HTR-8/SVneo (cell line): ENCODE measurements at places on chromosomes 12 and 14.

GRCh38 chr12:67482751-67483661 is 165.5 kb upstream of the DYRK2 start:
- peak; percentile 8 for DNase-seq

GRCh38 chr12:546920-547845 is 87.4 kb downstream of the B4GALNT3 start:
- DNase-seq: peak; percentile 89

GRCh38 chr12:11741434-11742092 is 92.1 kb downstream of the ETV6 start:
- DNase-seq: no peak

DNA sequence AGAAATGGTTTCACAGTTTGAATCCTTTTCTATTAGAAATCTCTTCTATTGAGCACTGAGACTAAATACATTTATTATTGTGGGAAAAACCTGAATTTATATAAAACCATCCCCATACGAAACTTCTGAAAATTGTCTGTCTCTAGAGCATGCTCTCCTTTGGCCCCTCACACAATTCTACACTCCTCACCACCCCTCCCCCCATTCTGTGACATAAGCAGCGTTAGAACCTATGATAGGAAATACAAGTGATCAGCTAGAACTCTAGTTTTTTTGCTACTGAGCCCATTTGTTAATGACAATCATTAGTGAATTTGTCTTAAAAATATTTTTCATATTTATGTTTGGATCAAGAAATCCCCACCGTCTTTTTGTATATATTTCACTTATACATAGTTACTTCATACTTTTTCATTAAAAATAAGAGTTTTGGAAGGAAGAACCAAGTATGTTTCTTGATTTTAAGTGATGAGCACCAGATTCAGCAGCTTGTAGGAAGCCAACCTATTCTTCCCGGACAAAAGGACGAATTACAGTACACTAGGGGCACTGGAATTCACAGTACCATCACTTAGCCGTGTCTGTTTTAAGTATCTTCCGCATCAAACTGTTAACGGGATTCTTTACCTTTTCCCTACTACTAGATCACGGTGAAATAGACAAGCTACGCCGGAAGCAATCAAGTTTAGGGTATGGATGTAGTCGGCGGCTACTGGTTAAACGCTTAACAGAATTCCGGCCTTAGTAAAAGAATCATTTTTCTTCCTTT is 724 bp downstream of the GTSF1 start:
- DNase-seq: no peak

DNA sequence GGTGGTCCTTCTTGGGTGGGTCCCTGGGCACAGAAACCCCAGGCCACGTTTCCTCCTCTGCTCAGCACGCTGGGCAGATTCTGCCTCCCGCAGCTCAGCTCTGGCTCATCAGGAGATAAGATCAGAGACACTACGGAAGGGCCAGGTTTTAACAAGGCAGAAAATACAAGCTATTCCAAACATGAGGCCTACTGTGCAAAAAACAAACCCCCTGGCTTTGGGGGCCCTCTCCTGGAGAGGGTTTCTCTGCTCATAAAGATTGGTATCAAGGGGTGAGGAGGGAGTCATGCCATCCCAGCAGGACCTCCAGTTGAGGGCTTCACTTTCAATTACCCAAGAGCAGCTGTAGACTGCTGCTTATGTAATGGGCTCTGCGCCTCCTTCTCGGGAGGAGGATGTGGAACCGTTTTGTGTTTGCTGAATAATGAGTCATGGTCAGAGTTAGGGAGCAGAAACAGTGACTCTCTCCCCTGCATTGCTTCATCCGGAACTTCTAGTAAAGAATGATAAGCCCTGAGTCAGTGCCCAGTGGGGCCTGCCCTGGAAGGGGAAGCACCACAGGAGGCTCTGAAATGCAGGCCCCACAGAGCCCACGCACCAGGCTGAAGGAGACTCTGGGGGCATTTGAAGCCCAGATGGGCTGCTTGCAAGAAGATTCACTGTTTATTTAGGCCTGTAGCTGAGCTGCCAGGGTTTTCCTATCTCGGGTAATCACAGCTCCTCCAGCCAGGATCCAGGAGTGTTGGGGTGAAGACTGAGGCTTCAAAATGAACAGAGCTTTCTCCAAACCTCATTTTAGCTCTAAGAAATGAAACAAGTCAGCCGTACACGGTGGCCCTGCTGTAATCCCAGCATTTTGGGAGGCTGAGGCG is 79.3 kb downstream of the SSPN start:
- peak; percentile 94 for DNase-seq

GRCh38 chr12:29110506-29111442 is 38.3 kb upstream of the FAR2 start:
- DNase-seq: no peak

DNA sequence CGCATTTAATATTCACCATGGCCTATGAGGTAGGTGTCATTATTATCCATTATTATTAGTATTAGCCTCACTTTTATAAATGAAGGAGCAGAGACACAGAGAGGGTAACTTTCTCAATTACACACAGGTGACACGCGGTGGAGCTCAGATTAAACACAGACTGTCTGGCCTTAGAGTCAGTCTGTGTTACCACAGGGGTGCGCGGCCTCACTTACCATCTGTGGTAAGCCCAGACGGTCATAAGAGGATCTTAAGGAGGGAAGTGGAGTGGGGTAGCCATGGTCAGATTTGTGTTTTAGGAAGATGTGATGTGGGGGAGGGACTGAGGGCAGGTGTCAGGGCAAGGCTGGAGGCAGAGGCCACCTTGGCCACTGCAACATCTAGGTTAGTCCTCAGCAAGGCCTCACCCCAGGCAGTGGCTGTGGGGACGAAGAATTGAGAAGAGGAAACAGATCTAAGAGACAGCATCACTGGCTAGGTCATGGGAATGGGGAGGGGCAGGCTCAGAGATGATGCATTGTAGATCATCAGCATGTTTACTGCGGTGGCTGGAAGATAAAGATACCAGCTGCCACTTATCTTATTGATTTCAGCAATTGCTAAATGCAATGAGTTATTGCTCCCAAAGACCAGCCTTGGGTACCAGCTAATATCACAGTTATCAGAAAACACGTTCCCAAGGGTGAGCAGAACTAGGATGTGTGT is 67.1 kb downstream of the SERPINA3 start:
- DNase-seq: no peak

GRCh38 chr12:65204886-65205525 is 35.6 kb downstream of the LEMD3 start:
- no peak for DNase-seq

DNA sequence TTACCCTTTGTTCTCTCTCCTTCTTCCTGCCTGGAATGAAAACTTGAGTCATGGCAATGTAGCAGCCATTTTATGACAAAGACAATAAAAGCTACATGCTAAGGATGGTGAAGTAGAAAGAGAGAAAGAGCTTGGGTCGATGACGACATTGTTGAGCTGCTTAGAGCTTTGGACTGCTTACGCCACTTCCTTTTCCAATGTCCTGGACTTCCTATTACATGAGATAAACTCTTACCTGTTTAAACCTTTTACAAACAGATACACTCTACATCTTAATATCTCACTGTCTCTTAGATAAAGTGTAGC is 70.1 kb downstream of the PEBP1 start:
- DNase-seq: no peak

- no peak for DNase-seq
Measured at GRCh38 chr14:95601650-95602049, 66.8 kb downstream of the GLRX5 start.

- DNase-seq: no peak
Measured at GRCh38 chr12:96335270-96335669, 65.0 kb downstream of the CDK17 start.

- no peak for DNase-seq
Measured at GRCh38 chr14:26463136-26463535, 134.7 kb downstream of the NOVA1 start.

GRCh38 chr12:73383584-73384222 is 1111.5 kb downstream of the TRHDE start:
- DNase-seq: no peak

DNA sequence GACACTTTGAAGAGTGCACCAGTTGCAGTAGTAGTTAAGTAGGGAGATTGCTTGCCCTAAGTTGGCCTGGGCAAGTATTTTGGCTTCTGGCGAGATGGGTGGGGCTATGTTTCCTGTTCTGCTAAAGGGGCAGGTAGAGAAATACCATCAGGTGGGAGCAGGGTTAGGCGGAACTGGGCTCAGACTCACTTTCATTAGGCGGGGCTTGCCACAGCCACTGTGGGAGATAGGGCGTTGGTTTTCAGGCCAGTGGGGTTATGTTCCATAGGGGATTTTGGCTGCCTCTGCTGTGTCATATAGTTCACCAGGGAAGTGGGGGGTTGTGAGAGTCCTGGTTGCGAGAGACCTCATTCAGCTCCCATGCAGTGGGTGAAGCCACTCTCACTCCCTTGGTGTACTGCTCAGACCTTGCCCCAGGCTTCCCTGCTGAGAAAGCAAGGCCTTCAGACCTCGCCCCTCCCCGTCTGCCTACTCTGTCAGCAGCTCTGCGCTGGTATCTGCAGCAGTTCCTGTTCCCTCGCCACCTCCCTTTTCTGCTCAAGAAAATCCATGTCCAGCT is 43.3 kb downstream of the AEBP2 start:
- no peak for DNase-seq

DNA sequence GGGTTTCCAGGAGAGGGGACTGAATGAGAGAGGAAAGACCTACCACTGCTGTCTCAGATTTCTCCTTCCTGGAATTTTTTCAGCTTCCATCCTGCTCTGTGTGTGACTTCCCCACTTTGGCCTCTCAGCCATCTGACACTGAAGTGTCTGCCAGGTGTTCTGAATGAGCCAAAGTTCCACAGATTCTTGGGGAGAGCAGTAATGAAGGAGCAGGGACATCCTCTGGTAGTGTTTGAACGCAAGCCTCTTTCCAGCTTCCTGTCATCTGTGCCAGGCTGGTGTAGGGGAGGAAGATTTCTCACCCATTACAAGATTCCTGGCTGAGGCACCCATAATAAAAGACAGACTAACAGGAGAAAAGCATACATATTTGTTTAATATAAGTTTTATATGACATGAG is 141.7 kb upstream of the NRXN3 start:
- DNase-seq: no peak

- no peak for DNase-seq
Measured at GRCh38 chr12:106040521-106040920, 98.2 kb downstream of the NUAK1 start.

DNA sequence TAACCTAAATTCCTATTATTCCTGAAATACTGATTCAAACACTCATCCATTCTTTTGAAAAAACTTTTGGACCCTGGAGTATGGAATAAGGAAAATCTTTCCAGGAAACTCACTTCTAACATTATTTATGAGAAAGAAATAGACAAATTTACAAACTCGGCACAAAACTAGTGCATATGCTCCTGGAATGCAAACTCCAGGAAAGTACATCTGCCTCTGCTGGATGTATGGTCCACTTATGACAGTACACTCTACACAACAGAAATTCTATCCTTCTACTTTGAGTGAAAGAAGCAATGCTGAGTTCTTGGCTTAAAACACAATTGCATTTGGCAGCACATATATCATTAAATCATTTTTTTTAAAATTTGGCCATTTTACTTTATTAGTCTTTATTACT is 700.5 kb upstream of the STXBP6 start:
- no peak for DNase-seq

GRCh38 chr12:27208414-27208750 is 35.7 kb upstream of the STK38L start:
- no peak for DNase-seq

DNA sequence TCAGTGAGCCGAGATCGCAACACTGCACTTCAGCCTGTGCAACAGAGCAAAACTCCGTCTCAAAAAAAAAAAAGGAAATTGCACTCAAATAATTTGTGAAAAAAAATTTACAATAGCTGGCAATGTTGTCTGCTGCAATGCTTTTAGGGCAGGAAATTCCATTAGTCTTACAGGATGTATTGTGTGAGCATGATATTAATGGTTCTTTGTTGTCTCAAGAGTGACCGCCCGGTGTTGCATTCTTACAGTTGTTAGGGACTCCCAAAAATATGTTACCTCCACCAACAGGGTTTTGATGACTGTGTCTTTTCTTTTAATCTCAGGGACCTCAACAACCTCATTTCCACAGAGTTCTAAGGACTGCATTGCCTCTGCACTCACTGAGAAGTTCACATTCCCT is 44.8 kb downstream of the PZP start:
- no peak for DNase-seq

DNA sequence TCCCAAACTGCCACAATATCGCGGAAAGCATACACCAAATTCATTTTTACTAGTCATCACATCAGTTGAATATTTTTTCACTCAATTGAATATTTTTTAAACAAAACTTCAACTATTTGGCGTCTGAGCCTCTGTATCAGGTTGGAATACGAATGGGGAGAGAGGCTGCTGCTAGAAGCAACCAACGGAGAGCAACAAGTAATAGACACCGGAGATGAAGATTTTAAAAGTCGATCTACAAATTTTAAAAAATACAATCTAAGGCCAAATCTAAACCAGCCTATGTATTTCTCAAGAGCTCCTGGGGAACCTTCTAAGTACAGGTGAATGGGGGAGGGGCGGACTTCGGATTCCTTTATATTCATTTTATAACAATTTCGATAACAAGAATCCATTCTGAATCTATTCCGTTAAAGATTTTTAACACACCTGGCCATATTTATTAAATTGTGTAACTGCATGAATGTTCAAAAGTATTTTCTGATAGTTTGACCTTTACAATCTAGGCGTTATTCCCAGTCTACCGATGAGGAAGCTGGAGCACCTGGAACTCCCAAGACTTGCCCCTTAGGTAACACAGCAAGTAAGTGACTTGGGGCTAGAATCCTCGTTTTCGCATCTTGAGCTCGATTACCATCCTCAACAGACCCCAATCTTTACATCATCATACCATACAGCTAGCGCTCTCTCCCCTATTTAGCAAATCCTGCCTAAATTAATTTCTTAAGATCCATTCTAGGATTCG is 1.2 kb downstream of the GNPNAT1 start:
- no peak for DNase-seq

DNA sequence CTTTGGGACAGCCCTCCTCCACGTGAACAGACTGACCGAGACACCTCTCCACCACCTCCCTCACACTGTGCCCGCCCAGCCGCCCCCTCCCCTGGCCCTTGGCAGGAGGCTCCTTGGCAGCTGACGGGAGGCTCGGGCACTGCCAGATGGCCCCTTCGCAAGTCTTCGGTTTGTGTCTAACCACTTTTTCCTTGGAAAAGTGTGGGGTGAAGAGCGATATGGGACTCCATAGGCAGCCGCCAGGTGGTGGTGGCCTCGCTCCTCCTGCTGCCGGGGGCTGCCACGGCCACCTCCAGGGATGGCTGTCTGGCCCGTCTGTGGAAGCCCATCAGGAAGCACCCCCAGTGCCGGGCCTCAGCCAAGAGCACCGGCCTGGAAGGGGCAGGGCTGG is 58.7 kb downstream of the LRCOL1 start:
- no peak for DNase-seq

DNA sequence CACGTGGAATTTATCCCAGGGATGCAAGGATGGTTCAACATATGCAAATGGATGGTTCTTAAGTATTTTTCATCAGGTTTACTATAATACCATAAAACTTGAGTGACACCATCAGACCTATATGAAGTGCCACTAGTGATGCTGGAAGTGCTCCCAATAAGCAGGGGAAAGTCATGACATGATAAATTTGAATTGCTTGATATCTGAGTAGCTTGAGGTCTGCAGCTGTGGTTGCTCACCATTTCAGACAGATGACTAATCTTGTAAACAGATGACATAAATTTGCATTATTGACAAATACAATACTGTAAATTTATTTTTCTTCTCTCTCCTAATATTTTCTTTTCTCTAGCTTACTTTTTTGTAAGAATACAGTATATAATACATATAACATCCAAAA is 13.7 kb upstream of the PRPF39 start:
- no peak for DNase-seq

- DNase-seq: no peak
Measured at GRCh38 chr12:48996794-48997718, 2.1 kb downstream of the DDN start.

GRCh38 chr14:99426265-99426664 is 54.4 kb downstream of the SETD3 start:
- DNase-seq: no peak
